ENCODE measurements at places on chromosomes 6 and 20.

- DNase-seq = peak; percentile 68
Measured at GRCh38 chr6:47520282-47520681, 42.7 kb downstream of the CD2AP start.

DNA sequence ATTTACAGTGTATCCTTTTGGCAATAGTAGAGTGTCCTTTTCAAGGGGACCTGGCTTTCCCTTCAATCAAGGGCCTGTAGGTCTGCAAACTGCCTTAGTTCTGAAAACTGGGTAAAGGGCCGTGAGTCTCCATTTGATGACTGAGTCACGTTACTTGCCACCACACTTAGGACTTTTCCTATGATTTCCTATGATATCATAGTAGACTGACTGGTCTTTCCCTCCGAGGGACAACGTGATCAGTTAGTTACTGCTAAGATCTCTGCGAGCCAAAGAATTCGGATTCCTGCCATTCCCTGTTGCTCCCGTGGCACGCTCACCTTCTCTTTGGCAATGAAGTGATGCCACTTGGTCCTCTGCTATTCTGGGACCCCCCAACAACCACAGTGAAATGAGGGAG is 8.4 kb downstream of the ZNF831 start:
- no peak for DNase-seq

- no peak for DNase-seq
Measured at GRCh38 chr20:3711484-3711941, 887 bp downstream of the SIGLEC1 start.

DNA sequence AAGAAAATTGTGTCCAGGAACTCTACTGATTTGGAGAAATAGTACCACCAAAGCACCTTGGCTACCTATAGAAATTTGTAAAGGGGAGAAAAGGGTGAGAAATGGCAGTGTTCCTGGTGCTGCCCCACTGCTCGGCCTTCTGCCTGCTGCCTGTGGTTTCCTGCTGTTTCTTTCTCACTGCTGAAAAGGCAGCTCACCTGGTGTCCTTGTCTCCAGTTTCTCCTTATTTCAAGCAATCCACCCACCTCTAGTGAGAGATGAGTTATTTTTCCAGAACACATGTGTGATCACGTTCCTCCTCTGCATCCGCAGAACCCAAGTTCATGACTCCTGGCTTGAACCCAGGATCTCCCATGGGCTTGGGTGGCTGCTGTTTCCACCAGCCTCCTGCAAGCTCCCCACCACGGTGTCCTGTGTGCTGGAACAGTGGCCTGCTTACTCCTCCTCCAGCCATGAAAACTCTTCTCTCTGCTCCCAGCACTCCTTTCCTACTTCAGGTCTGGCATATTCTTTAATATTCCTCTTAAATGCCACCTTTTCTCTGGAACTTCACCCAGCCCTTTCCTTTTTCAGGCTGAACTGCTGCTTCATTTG is 48.9 kb downstream of the ELOVL2 start:
- DNase-seq = no peak

- no peak for DNase-seq
Measured at GRCh38 chr6:105747823-105748405, 338.2 kb upstream of the PRDM1 start.

- DNase-seq = no peak
Measured at GRCh38 chr6:119602215-119603178, 252.9 kb upstream of the MAN1A1 start.

- no peak for DNase-seq
Measured at GRCh38 chr20:21901470-21902275, 196.2 kb downstream of the PAX1 start.

DNA sequence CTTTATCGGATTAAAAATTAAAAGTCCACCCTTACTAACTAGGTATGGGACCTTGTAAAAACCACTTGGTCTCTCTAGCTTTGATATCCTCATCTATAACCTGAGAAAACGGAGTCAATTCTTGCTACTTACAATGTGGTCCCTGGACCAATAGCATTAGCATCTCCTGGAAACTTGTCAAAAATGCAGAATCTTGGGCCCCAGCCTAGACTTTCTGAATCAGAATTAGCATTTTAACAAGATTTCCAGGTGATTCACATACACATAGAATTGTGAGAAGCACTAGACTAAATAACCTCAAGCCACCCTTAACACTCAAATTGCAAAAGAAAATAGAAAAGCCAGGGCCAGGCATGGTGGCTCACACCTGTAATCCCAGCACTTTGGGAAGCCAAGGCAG is 96.6 kb downstream of the RNGTT start:
- no peak for DNase-seq

- no peak for DNase-seq
Measured at GRCh38 chr20:4195499-4195898, 180.1 kb upstream of the RNF24 start.

DNA sequence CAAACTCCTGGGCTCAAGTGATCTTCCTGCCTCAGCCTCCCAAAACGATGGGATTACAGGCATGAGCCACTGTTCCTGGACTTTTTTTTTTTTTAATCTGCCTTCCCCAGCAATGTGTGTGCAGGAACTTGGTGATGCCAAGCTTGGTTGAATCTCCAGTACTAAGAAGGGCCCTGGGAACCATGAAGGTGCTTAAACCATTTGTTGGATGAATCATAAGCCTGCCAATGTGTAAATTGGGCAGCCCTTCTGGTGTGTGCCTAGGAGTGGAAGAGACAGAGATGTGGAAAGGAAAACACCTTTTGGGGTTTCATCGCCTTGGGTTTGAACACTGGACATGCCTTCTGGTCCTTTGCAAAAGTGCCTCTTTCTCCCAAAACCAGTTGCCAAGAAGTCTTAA is 7.1 kb upstream of the SPO11 start:
- no peak for DNase-seq

- no peak for DNase-seq
Measured at GRCh38 chr6:137877113-137877512, 10.1 kb downstream of the TNFAIP3 start.

GRCh38 chr20:5073660-5074231 is 46.0 kb downstream of the PCNA start:
- DNase-seq = no peak

DNA sequence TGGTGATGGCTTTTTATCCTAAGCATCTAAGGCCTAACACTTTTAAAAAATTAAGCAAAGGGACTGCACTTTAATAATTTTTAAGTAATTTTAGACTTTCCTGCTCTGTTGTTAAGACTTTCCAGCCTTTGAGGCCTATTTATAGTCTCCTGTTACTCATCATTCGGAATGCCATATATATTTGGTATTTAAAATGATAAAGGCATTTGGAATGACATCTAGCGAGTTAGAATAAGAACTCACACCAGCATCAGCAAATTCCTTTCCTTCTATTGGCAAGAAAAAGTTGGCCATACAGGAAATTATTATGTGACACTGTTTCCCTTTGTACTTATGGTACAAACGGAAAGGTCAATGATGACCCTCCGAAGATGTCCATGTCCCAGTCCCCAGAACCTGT is 88.1 kb upstream of the STMND1 start:
- no peak for DNase-seq

DNA sequence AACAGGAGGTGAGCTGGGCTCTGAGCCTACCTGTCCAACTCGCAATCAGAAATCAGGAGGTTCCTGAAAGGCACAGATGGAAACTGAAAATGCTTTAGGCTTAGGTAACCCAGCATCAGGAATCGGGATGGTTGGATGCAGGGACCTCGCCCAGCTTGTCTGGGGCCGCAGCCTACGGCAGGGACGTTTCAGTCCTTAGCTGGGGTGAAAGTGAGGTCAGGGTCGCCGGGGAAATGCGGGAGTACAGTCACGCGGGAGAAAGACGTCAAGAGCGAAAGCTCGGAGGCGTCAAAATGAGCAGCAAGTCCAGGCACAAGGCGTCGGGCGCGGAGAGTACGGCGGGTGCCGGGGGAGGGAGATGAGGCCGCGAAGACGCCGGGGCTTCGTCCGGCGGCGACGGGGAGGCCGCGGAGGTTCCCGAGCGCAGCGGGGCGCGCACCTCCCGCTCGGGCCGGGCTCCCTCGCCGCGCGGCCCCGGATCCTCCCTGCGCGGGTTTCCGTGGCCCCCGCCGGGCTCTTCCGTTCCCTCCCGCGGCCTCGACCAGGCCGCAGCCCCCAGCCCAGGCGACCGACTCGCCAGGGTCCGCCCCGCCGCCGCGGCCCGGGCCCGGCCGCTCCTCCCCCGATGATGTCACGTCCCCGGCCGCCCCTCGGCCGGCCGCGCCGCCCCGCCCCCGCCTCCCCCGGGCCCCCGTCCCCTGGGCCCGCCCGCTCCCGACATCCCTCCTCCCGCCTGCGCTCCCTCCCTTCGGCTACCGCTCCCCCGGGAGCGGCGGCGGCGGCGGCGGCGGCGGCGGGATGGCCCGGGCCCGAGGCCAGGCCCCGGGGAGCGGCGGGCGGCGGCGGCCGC is at the start of gene EBF4:
TSS of gene EBF4 (plus strand) at position 745 of the 850 bp plus-strand sequence. CDS start 866 bp downstream, outside the sequence.
- DNase-seq = no peak

- no peak for DNase-seq
Measured at GRCh38 chr6:5086294-5086890, 1.3 kb downstream of the PPP1R3G start.

- no peak for DNase-seq
Measured at GRCh38 chr6:25717866-25718740, 36.4 kb upstream of the SLC17A4 start.

GRCh38 chr6:156848123-156848522 is 70.9 kb downstream of the ARID1B start:
- DNase-seq = no peak

DNA sequence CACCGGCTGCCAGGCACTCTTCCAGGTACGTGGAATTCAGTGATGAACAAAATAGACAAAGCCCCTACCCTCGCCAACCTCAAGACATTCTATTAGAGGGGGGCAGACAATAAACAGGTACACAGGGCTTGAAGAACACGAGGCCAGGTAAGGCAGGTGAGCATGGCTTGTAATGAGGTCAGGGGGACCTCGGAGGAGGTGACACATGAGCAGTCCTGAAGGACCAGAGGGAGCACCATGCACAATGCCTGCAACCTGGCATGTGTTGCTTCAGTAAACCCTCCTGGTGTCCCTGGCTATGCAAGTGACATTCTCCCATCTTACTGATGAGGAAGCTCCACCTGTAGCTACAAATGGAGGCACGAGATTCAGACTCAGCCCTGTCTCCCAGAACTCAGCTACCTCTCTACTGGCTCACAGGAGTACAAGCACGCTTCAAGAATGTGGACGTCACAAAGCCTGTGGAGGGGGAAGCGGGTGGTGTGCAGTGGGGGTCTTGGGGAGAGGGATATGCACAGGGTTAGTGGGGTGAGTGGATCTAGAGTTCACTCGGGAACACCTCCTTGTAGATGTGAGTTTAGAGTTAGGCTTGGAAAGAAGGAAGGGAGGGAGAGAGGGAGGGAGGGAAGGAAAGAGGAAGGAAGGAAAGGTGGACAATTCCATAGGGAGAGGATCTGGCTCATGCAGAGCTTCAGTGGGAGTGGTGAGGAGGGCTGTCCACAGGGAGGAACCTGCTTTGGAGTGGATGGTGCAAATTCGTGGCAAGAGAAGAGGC is 7.6 kb upstream of the MAPK13 start:
- DNase-seq = no peak

- no peak for DNase-seq
Measured at GRCh38 chr20:62155428-62156253, 12.1 kb downstream of the SS18L1 start.

- no peak for DNase-seq
Measured at GRCh38 chr6:42390228-42390934, 61.3 kb downstream of the TRERF1 start.

GRCh38 chr6:165184192-165184979 is 125.0 kb downstream of the C6orf118 start:
- DNase-seq = no peak

- DNase-seq = no peak
Measured at GRCh38 chr20:43949741-43950618, 35.3 kb downstream of the TOX2 start.

DNA sequence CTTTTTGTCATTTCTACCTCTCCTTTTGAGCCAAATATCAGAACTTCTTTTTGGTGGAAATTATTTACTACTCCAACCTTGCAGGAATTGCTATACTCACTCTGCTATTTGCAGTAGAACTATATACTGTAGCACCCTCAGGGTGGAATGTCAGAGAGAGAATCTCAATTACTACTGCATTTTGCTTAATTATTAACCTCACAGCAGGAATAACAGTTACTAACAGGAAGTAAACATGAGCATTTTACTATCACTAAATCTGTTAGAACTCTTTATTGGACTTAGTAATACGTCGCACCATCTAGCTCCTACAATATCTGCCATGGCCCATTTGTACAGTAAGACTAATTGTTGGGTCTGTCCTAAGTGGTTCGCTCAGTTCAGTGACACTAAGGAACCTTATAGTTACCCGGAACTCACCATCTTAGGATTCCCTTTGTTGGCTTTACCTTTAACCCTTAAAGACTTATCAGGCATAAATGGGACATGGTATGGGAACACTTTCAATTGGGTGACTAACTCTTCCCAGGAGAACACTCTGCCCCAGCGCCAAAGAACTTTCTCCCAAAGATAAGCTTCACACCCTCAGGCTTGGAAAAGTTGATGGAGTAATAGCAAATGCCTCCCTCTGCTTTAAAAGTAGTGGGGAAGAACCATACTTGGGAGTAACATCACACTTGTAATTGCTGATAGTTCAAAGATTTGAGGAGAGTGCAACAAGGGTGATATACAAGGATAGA is 38.8 kb downstream of the PLN start:
- no peak for DNase-seq

DNA sequence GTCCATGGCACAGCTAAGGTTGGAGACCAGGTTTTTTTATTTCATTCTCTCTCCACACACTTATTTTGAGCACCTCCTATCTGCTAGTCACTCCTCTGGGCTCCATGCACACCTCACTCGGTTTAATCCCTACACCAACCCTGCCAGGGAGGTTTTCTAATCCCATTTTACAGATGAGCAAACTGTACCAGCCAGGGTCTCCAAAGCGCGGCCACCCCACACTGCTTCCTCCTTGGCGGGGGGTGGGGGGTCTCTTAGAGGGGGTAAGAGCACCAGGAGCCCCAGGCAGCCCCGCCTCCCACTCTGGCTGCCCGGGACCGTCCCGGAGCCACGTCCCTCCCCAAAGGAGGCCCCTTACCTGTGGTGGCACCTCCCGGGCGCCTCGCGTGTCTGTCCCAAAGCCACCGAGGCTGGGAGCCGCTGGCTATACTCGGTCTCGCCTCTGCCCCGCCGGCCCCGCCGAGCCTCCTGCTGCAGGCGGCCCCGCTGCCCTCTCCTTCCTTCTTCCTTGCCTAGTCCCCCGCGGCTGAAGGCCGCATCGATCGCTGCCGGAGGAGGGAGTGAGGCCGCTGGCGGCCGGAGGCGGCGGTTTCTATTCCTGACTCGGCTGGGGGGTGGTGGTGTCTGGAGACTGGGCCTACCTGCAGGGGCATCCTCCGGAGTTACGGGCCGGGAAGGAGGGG is at the start of gene KCNS1:
TSS of gene KCNS1 (minus strand) at position 565 of the 683 bp plus-strand sequence. CDS start 1,891 bp downstream, outside the sequence.
- no peak for DNase-seq

GRCh38 chr6:138242987-138243592 is 24.8 kb upstream of the PBOV1 start:
- no peak for DNase-seq

- DNase-seq = no peak
Measured at GRCh38 chr6:83708546-83708969, 343 bp downstream of the SNAP91 start.

GRCh38 chr6:7805078-7805849 is 79.4 kb downstream of the BMP6 start:
- no peak for DNase-seq
